NCI-H2081 treated with DMSO at 0.1 percent for 48 hours (cell line): ENCODE measurements at places on chromosomes 2 and 18.

DNA sequence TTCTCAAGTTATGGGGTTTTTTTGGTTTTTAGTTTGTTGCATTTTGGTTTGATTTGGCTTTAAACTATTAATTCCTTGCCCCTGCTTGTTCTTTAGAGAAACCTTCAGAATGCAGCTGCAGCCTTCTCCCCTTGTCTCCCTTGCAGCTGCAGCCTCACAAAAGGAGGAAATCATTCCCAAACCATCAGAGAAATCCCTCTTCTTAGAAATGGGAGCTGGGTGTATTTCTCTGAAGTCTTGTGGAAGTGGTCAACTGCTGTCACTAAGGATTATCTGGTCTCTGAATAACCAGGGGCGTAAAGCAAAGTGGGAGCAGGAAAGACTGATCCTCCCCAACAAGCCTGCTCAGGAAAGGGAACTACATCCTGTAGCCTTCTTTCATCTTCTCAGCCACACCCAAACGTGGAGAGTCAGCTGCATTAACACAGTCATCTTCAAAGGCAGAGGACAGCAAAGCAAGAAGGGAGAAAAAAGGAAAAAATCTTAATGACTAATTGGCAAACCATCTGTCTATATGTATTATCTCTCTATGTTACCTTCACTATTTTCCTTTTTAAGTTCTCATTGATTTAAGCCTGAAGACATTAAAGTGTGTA is 1834.1 kb upstream of the PIK3C3 start:
- no peak for DNase-seq

GRCh38 chr2:10487081-10487740 is 39.1 kb upstream of the ODC1 start:
- no peak for DNase-seq

DNA sequence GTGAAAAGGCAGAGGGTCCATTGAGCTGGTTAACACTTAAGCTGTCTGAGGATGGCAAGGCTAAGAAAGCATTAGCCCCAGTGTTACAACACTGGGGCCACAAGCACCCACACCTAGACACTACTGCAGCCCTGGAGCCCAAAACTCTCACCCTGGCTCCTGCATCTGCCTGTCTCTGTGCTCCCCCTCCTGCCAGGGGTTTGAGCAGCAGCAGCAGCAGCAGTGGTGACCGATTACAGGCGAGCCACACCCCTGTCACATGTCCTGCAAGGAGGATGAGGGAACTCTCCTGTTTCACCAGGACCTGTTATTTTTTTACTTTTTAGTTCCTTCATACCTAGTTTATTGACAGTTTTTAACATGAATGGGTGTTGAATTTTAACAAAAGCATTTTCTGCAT is 326.7 kb upstream of the MAP2 start:
- DNase-seq, result no peak

GRCh38 chr2:180990794-180991193 is 10.4 kb downstream of the UBE2E3 start:
- no peak for DNase-seq

DNA sequence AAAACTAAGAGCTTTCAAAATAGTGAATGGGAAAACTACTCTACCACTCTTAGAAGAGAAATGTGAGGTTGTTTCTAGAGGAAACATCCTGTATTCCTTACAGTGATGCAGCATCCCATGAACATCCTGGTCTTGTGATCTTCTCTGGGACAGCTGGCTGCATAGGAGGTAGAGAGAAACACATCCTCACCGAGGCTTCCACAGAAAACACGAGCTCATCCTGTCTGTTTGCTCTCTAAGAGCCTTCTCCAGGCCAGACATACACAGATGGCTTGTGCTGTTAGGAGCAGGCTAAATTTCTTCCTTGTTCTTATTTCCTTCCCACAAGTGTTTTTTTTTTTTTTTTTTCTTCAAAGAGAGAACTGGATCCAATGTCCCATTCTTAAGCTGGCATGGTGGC is 14.7 kb upstream of the FZD7 start:
- no peak for DNase-seq

DNA sequence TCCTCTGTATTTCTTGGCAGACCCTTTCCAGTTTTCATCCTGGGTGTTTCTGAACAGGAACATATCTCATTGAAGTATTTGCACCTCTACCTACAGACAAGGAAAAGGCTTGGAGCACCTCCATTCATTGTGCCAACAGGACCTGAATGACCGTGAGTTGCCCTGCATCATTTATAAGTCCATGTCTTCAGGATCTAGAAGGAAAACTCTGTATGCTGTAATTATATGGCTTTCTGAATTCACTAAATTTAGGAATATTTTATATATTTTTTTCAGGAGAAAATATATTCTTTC is 402.3 kb upstream of the SLC14A2 start:
- DNase-seq, result no peak

DNA sequence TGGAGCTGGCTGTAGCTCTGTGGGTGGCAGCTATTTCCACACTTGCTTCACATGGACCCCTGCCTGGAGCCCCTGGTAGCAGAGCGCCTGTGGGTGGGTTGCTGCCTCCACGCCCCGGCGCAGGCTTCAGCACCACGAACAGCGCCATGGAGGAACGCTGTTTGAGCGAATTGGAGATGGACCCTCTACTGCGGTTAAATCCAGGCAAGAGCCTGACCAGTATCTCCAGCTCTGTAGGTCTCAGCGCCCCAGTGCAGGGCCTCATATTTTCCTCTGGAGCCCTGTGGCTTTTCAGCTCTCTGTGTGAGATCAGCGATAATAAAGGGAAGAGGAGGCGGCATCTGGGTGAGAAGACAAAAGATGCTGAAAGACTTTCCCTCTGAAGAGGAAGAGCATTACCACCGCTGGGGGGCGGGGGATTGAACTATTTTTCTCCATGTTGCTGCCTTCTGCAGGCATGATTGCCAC is 12.0 kb downstream of the ONECUT2 start:
- no peak for DNase-seq

DNA sequence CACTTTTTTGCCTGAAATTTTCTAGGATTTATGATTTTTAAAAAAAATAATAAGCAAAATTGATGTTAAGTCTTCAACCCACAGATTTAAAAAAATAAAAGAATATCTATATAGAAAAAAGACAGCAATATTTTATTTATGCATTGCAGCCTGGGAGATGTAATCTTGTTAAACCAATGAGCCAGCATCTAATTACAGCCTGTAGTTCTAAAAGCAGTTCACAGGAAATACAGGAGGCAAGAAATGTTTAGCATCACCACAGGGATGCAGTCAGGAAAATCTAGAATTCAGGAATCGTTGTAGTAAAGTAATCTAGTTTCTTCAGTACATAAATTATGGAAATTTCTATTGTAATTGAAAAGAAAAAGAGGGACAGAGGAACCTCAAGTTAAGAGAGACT is 17.2 kb downstream of the UGGT1 start:
- DNase-seq, result peak; percentile 12

- no peak for DNase-seq
These were observed 119.6 kb downstream of the ZFP36L2 start for GRCh38 chr2:43106559-43107527.

GRCh38 chr2:181841079-181841478 is 50.5 kb upstream of the ITPRID2 start:
- no peak for DNase-seq

GRCh38 chr2:167190053-167190452 is 301.8 kb downstream of the XIRP2 start:
- no peak for DNase-seq

DNA sequence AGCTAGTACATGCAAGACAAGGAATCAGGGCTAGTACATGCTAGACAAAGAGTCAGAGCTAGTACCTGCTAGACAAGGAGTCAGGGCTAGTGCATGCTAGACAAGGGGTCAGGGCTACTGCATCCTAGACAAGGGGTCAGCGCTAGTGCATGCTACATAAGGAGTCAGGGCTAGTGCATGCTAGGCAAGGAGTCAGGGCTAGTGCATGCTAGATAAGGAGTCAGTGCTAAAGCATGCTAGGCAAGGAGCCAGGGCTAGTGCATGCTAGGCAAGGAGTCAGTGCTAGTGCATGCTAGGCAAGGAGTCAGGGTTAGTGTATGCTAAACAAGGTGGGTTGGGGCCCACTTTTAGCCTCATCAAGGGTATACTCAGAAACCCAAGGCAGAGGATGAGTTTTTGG is 90.1 kb upstream of the FAM136A start:
- no peak for DNase-seq

GRCh38 chr2:120298173-120298835 is 45.7 kb downstream of the RALB start:
- no peak for DNase-seq

- no peak for DNase-seq
These were observed 106.0 kb downstream of the SETBP1 start for GRCh38 chr18:44786688-44787087.

DNA sequence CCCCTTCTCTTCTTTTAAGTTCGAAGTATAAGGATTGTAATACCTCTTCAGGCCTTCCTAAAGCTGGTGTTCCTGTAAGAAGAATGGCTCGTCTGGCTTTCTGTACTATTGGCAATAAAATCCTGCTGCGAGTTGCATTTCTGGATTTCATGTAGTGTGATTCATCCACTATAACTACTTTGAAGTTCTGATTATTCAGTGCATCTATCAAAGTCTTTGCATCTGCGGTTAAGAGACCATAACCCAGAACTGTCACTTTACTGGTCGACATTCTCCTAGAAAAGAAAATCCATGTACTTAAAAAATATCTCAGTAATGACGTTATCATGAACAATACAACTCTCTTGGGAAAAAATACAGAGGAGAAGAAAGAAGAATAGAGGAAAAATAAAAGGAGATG is 181.1 kb downstream of the ZRANB3 start:
- DNase-seq, result no peak

- no peak for DNase-seq
These were observed 10.5 kb upstream of the PRELID3A start for GRCh38 chr18:12397254-12397653.

DNA sequence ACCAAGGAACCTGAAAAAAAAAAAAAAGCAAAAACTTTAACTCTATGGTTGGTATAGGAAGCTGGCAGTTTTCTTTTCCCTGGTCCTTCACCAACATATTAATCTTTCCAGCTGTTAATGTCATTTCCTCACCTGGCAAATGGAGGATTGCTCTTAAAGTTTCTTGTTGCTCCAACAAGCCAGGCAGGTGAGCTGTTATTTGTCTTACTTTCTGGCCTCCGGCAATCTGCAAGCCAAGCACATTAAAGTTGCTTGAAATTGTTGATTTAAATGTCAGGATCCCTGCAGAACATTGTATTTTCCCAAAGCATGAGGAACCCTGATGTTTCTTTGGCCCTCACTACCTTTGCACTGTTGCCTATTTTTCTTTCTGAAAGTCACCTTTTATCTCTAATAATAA is 664.9 kb downstream of the METTL4 start:
- DNase-seq, result no peak

DNA sequence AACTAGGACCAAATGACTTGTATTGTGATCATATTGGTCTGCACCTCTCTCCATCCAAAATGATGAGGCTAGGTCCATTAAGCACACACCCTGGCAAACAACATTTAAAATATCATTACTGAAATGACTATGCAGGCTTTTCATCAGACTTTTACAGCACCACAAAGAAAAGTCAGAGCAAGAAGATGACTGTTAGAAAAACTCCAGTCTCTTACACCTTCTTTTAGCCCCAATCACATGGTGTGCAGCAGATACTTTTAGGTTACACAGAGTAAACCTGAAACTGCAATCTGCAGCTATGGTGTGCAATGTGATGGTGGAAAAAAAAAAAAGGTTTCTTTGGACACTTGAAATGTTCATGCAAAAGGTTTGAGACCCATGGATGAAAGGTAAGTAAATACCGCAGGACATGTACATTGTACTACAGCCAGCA is 5.4 kb upstream of the POLI start:
- DNase-seq, result no peak

GRCh38 chr2:50748671-50749070 is 283.3 kb downstream of the NRXN1 start:
- DNase-seq, result no peak

- no peak for DNase-seq
These were observed 7.9 kb downstream of the SERPINB12 start for GRCh38 chr18:63550068-63550467.
